ENCODE measurements at places on chromosomes 2 and 18.

DNA sequence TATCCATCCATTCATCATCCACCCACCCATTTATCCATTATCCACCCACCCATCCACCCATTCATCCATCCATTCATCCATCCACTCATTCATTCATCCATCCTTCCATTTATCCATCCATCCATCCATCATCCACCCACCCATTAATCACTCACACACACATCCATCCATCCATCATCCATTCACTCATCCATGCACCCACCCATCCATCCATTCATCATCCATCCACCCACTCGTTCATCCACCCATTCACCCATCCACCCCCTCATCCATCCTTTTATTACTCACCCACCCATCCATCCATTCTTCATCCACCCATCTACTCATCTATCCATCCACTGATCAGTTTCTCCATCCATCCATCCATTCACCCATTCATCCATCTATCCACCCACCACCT lies 8.1 kb upstream of the TPO start:
- no peak for DNase-seq

GRCh38 chr2:240895656-240896388 lies at the start of gene MAB21L4:
MAB21L4 (minus strand) TSS chr2:240896156; CDS start chr2:240895997, 159 bp downstream.
- DNase-seq = no peak

GRCh38 chr18:61731178-61731577 lies 161.6 kb downstream of the RNF152 start:
- DNase-seq = no peak

- no peak for DNase-seq
These were observed 401.9 kb downstream of the LRP1B start for GRCh38 chr2:141728886-141729285.

DNA sequence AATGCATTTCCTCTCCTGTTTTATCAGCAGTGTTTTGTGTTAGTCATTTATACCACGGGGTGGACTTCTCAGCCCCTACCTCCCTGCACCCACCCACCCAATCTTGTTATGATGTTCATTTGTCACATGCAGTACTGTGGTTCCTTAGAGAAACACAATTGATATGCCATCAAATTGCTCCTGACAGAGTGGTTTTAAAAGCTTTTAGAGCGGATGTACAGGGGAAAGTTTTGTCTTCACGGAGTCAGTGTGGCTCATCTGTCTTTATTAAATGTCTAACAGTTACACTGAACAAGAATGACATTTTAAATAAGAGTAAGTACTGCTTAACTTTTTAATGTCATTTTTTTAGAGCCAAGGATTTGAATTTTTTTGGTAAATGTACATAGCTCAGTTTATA lies 156.9 kb downstream of the LRRTM1 start:
- no peak for DNase-seq

DNA sequence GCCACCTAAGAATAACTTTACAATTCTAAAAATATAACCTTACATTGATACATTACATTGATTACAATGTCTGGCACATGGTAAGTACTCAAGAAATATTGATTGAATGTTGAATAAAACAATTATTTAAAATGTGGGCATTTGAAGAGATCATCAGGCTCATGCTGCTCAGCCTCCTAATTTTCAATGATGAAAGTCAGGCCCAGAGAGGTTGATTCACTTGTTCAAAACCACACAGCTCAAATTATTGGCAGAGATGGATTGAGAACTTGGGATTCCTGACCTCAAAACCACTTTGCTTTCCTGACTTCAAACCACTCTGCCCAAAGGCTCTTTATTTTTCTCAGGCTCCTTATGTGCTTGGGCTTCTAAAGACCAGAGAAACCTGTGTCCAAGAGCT lies 34.7 kb downstream of the ANKRD29 start:
- DNase-seq = no peak

All from stimulated activated CD4-positive, alpha-beta T cell treated with anti-CD3 and anti-CD28 coated beads, Interleukin-12 subunit alpha, Interleukin-12 subunit beta, amount 100 ng/mL, for 48 hours (primary cell).